T-helper 2 cell (primary cell): ENCODE measurements at places on chromosomes 3 and 15.

- DNase-seq: no peak
Observed at GRCh38 chr3:175312791-175313190, 453.7 kb downstream of the NAALADL2 start.

DNA sequence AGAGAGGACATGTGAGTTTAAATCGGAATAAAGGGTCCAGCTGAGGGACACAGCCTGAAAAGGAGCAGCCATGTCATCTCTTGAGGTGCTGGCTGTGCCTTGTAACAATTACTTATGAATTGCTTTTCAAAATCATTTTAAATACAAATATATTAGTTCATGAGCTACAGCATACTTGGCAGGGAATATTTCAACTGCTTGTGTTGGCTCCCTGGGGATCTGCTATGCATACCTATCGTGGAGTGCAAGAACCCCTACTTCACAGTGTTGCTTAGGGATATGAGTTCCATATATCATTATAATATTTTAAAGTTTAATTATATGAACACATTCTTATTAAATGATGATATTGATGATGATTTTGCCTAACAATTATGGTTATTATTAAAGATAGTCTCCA, 19.1 kb upstream of the P2RY14 start:
- no peak for DNase-seq

DNA sequence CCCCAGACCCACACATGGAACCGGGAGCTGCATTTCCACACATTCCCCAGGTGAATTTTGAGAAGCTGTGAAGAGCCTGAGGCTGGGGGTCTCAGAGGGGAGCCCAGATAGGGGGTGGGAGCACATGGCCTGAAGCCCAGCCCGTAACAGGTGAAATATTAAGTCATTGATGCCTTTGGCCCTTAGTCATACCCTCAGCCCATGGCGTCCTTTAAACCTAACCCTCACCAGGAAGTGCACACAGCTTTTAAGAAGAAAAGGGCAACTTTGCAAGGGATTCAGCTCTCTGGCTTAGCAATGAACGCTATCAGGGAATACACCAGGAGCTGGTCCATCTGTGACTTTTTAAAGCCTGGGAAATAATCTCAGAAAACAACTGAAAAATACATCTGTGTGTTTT, 40.6 kb downstream of the WNT7A start:
- no peak for DNase-seq

DNA sequence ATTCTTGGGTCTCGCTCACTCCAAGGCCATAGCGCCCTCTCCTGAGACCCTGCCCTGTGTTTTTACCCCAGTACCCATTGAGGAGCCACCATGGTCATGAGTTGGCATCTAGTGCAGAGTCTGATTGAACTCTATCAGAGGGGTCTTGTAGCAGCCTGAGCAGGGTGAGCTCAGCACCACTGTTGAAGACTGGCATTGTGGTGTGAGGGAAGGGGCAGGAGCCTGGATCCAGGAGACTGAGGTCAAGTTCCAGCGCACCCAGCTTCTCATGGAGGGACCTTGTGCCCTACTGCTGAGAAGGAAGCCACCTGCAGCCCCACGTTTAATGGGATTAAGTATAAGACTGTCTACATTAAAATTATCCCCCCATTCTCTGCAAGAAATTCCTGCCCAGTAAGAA, 65.8 kb upstream of the LARS2 start:
- no peak for DNase-seq

DNA sequence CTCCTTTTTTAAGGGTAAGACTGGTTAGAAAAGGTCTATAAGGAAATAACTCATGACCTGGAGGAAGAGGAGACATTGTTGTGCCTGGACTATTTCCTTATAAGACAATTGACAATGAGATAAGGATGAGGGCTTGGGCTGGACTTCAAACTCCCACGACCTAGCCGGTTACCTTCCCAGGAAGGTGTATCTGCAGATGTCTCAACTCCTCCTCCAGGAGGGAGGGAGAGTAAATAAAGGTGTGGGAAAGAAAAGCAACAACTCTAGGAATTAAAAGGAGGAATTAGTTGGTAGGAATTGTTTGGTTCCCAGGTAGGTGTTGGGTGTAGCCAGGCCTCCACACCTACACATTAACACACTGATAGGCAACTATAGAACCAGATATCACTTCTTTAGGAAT, 97.8 kb upstream of the TBL1XR1 start:
- no peak for DNase-seq

GRCh38 chr15:32942401-32942841, 224.6 kb downstream of the GREM1 start:
- no peak for DNase-seq

- no peak for DNase-seq
Observed at GRCh38 chr3:12752809-12753208, 6.2 kb downstream of the TMEM40 start.

GRCh38 chr15:64502551-64502950, 42.2 kb downstream of the ZNF609 start:
- no peak for DNase-seq

DNA sequence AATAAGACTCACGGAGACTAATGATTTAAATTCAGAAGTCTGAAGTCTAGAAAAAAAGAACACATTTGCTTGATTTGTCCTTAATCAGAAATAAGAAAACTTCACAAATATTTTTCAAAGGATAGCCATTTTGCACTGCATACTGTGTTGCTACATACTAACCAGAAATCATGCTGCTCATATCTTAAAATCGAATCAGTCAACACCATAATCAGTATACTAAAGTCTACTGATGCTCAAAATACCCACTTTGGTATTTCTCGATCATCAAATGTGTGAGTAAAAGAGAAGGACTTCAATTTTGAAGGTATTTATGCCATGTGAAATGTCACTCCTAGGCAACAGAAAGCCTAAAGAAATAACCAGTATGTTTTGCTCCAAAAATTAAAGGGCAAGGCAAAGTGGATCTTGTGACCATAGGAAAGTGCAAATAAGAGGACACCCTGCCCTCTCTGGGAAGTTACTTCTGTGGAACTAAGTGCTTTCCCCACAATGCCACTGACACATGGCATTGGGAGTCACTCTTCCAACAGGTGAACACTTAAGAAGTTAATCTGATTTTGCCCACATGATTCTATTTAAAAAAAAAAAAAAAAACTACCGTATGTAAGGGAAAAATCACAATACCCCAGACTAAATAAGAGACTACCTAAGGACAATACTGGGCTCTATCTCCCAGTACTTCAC, 2.7 kb downstream of the LRIG1 start:
- DNase-seq: no peak

- DNase-seq: no peak
Observed at GRCh38 chr3:38131621-38132369, 5.1 kb downstream of the ACAA1 start.

DNA sequence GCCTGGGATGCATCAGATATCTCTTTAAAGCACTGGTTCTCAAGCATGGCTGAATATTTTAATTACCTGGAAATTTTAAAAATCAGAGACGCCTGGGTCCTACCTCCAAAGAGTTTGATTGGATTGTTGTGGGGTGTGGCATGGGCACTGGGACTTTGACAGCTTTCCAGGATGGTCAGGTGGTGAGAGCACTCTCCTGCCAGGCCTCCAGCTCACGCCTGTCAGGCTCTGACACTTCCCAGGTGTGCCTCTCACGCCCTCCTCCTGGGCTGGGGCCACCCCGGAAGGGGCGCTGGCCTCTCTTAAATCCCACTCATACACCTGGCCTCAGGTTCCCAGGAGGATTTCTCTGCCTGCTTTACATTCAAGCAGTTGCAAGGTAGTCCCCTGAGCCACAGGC, 48.5 kb downstream of the AMOTL2 start:
- no peak for DNase-seq

DNA sequence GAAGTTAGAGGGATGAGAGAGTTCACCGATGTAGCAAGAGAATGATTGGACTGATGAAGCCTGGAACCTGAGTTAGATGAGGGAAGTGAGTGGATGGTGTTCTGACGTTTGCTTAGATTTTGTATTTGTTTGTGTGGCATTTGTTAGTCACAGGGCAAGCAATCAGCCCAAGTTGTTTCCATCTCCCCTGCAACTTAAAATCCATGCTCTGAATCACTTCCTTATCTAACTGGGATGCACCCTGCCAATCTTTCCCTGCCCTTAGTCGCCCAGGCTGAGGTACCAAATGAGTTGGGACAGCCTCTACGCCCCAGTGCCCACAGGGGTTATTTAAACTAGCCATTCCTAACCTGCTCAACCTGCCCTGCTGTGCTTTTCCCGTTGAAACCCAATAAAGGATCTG, 12.6 kb downstream of the PAQR5 start:
- DNase-seq: no peak

DNA sequence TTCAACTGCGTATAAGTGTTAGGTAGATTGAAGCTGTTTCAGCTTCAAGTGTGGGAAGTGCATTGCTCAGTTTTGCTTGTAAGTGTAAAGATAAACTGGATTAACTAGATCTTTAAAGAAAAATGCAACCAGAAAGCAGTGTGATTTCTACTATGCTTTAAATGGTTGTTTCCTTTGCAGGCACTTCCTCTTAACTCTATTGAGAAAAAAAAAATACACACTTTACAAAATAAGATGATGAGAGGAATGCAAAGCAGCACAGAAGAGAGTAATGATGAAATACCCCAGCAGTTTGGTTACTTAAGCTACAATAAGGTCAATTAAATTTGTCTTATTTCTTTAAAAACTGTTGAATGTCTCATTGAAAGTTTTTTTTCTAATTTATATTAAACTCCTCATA, 40.8 kb downstream of the DPH6 start:
- DNase-seq: no peak

- DNase-seq: no peak
Observed at GRCh38 chr3:11254876-11255275, 17.3 kb upstream of the ATG7 start.

GRCh38 chr3:196662033-196662432, 22.5 kb downstream of the NRROS start:
- DNase-seq: no peak

GRCh38 chr15:65233696-65234095, 22.4 kb upstream of the CILP start:
- no peak for DNase-seq
